Small intestine (tissue), 16 donors: ENCODE measurements at places on chromosomes 11 and 22.

- no peak for DNase-seq
Observed at GRCh38 chr11:79439886-79440570, 802 bp downstream of the TENM4 start.

GRCh38 chr11:100682247-100682969, 4.7 kb upstream of the ARHGAP42 start:
- DNase-seq: peak; percentile 17

GRCh38 chr22:29268511-29269229, 602 bp downstream of the EWSR1 start:
- peak; percentile 76 for DNase-seq

GRCh38 chr22:19291218-19291579, 320 bp downstream of the CLTCL1 start:
- peak; percentile 47 for DNase-seq

GRCh38 chr11:119891055-119891768, 162.2 kb upstream of the NECTIN1 start:
- DNase-seq: no peak

DNA sequence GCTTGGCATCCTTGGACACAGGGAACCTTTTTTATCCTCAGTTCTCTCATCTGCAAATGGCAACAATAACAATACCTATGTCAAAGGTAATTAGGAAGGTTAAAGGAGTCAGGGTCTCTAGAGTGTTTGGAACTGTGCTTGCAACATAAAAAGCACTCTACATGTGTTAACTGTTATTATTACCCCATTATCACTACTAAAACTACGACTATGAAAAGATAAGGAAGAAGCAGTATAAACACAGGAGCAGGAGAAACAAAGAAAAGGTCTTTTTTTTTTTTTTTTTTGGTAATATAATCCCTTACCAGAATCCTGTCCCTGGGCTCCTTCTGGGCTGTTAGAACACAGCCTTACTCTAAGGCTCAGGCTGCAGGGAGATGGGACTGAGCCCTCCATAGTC, 348.2 kb downstream of the CADM1 start:
- DNase-seq: no peak
